Fibroblast of gingiva (primary cell): ENCODE measurements at places on chromosomes 11 and 22.
A peak's percentile ranks its signal among the peaks of the same experiment; 100 is the strongest.

GRCh38 chr11:67289226-67289650 is at the start of gene ANKRD13D:
TSS of gene ANKRD13D (plus strand) at chr11:67289303. CDS start at chr11:67289461, 158 bp downstream.
- no peak for DNase-seq

GRCh38 chr22:20062766-20063083 is 17.3 kb upstream of the DGCR8 start:
- DNase-seq: no peak

GRCh38 chr22:49676230-49676629 is 151.4 kb downstream of the BRD1 start:
- no peak for DNase-seq

DNA sequence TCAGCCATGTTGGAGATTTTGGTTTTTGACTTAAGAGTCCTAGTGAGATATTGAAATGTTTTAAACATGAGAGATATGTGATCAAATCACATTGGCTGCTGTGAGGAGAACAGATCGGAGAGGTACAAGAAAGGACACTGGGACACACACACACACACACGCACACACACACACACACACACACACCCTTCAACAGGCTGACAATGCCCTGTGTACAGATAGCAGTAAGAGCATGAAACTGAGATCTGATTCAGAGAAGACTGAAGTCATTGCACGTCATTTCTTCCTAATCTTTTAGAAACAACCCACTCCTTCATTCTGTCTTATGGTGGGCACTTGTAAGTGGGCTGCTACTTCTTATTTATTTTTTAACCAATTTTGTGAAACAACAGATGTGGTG is 200.5 kb upstream of the E2F8 start:
- no peak for DNase-seq

DNA sequence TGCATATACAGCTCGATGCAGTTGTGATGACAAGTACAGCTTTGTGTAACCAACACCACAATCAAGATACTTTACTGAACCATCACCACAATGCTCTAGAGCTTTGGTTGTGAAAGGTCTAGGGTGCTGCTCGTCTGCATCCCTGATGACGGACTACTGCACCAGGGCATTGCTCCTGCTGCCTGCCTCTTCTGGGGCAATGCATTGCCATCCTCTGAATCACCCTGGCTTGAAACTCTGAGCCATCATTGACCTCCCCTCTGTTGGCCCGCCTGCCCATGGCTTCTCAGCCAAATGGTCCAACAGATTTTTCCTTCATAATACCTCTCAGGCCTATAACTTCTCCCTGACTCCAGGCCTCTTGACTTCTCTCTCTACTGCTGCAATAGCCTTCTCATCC is 77.4 kb upstream of the CSNK2A3 start:
- no peak for DNase-seq

GRCh38 chr11:125170001-125170509 is 5.5 kb downstream of the PKNOX2 start:
- no peak for DNase-seq

- peak; percentile 80 for DNase-seq
These were observed 125.8 kb downstream of the MICAL2 start for GRCh38 chr11:12235947-12236743.

GRCh38 chr11:128515826-128516778 is 71.3 kb downstream of the ETS1 start:
- no peak for DNase-seq

DNA sequence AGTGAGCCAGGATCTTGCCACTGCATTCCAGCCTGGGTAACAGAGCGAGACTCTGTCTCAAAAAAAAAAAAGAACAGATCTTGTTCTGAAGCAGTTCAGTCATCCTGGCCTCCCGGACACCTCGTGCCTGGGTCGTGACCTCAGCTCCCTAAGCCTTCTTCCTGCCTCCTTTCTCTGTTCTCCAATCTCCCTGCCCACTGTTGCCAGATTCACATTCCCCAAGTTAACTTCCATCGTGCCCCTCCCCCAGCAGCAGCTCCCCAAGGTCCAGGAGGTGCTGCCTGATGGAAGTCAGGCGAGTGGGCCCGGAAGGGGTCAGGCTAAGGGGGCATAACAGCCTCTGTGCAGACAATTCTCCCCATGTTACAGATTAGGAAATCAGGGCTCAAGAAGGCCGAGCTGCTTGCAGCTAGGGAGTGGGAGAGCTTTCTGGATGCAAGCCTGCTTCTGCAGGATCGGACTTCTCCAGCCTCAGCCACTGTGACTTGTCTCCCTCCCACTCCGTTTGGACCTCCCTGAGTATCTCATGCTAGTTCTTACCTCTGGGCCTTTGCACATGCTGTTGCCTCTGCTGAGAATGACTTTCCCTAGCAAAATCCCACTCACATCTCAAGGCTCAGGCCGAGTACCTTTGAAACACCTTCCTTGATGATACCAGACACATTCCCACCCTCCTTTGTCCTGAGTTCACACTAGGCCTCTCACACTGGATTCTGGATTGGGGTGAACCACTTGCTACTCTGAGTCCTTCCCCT is 14.3 kb upstream of the TMEM184B start:
- no peak for DNase-seq

- DNase-seq: no peak
These were observed 12.3 kb upstream of the ARAP1 start for GRCh38 chr11:72764503-72764902.

DNA sequence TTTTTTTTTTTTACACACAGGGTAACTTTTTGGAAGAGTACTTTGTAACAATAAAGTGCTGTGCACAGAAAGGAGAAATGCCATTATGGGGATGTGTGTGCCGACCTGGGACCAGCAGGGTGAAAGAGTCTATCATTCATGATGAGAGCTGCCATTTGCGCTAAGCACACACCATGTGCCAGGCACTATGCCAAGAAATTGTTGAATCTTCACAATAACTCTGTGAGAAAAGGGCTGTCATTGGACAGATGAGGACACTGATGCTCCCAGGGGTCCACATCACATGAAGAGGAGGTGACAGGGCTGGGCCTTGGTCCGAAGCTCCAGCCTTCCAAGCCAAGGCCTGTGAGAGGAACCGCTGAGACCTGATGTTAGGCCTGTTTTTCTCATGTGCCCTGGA is 5.6 kb downstream of the DUSP18 start:
- DNase-seq: no peak

- DNase-seq: no peak
These were observed 516.8 kb upstream of the FAT3 start for GRCh38 chr11:91707652-91708482.

GRCh38 chr22:45496451-45496941 is 6.2 kb upstream of the FBLN1 start:
- DNase-seq: no peak

DNA sequence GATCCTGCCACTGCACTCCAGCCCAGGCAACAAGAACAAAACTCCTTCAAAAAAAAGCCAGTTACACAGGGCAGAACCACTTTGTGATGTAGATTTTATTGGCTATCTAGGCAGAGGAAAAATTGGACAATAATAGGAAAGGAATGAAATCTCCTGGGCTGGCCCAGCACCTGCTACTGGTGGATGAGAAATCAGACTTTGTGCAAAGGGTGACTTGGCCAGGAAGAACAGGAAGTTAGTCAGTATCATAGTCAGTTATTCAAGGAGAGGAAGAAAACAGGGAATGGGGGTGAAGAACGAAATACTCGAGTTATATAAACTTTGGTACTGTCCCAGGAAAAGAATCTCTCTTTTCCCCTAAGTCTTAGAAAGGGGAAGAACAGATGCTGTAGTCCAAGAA is 11.0 kb upstream of the SPTBN2 start:
- no peak for DNase-seq

GRCh38 chr11:133907841-133908241 is 48.9 kb downstream of the IGSF9B start:
- no peak for DNase-seq

DNA sequence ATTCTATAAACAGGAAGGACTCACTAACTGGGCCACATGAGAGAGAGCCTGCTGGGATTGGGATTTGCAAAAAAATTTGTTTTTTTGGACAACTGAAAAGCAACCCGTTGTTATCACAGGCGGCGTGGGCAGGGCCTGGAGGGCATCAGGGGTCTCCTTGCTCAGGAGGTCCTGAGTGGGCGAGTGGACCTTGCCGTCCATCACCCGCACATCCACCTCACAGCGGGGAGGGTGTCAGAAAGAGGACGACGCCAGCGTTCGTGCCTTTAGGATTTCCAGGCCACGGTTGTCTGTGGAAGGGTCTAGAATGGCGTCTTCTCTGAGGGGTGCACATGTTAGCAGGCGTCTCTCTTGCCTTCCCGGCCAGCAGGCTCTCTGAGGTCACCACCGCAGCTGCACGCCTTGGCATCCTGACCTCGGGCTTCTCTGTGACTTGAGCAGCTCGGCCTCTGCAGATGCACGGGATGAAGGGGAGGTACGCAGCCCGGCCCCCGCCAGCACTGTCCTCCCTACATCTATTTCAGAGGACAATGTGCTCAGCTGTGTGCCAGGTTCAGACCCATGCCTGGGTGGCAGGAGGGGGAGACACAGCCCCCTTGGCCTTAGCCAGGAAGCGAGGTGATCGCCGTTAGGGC is 749.5 kb downstream of the BRD1 start:
- no peak for DNase-seq

GRCh38 chr11:128627666-128628324 is 40.4 kb upstream of the ETS1 start:
- no peak for DNase-seq

GRCh38 chr11:32290783-32291182 is 144.6 kb downstream of the WT1 start:
- no peak for DNase-seq

DNA sequence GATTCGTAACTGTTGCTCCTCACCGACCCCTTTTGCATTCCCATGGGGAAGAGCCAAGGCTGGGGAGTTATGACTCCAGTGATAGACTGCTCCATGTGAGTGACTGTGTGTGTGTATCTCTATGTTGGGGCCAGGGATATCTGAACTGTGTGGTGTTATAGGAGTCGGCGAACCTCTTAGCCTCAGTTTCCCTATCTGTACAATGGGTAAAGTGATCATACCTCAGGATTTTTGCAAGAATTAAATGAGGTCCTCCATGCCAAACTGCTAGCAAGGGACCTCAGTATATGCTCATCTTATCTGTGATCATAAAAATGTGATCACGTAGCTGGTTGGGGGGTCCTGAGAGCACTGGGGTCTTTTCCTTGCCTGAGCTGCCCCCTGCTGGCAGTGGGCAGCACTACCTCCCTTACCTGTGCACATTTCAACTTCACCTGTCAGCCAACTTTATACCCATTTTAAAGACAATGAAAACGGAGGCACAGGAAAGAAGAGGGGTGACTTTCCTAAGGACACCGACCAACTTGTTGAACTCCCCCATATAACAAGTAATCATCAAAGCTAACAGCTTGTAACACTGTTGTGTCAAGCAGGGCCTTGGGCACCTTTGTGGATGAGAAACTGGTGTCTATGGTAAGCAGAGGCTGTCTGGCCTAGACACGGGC is 1.4 kb upstream of the DPP3 start:
- DNase-seq: no peak

DNA sequence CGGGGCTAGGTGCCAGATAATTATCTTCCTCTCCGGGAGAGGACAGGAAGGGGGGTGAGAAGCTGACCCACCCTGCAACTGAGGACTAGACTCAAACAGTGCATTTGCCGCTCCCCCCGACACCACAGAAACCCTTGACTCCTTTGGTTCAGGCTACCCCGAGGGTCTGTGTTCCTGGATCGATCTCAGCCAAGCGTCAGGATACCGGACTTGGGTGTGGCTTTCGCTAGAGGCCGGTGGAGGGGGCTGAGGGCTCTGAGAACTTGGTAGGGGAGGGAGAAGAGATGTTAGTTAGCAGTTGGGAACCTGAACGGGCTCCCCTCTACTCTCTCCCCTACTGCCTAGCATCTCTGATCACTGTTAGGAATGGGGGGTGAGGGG is 840 bp downstream of the SEZ6L start:
- DNase-seq: no peak

GRCh38 chr22:35606916-35607315 is 10.2 kb downstream of the MB start:
- DNase-seq: no peak

GRCh38 chr11:84581083-84581482 is 1046.1 kb downstream of the DLG2 start:
- DNase-seq: no peak

- DNase-seq: no peak
These were observed 133.6 kb upstream of the PLET1 start for GRCh38 chr11:112394304-112394703.

GRCh38 chr11:47160753-47161133 is 15.9 kb downstream of the ARFGAP2 start:
- no peak for DNase-seq

DNA sequence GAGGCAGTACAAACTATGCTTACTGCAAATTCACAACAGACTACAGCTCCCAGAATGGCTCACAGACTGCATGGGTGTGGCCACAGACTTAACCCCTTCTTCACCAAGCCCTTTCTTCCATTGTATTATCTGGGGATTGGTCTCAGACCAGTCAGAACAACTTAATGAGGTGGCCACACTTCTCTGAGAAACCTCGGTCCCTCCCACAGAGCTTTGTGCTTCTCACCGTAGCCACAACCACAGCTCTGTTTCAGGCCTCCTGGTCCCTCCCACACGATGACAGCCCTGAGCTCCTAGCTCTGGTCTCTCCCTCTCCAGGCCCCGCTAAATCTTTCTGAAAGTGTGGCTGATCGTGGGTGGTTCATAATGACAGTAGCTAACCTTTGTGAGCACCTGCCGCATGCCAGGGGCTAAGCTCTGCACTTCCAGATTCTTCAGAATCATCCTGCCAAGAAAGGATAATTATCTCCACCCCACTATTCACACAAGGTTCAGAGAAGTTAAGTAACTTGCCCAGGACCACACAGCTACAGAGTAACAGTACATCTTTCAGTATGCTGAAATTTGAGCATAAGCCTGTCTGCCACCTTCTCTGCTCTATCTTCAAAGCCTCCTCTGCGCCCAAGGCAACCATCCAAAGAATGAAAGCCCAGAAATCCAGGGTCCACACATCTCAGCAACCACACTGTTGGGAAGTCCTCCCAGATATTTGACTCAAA is 5.4 kb downstream of the PDE2A start:
- DNase-seq: no peak

DNA sequence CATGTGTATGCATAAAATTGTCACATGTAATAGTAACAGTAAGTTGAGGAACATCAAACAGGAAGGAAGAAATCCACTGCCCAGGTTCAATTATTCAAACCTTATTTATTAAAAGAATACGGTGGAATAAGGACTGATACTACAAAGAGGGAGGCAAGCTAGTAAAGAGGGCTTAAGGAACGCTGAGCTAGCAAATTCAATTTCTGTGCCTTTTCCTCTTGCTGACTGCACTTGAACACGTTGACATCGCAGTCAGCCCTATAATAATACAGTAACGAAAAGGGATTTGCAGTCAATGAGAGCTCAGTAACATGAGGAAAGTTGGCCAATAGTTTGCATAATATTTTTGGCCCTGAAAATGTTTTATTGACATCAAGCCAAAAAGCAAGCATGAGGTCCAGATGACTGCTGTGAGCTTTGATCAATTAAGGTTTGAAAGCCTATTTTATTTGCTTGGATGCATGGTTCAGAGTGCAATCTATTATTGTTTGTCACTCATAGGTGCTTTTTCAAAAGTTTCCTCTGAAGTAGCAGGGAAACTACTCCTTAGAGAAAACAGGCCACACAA is 861.8 kb downstream of the LRRC4C start:
- no peak for DNase-seq
